Fibroblast of skin of back (primary cell): ENCODE measurements at places on chromosomes 11 and 22.

DNA sequence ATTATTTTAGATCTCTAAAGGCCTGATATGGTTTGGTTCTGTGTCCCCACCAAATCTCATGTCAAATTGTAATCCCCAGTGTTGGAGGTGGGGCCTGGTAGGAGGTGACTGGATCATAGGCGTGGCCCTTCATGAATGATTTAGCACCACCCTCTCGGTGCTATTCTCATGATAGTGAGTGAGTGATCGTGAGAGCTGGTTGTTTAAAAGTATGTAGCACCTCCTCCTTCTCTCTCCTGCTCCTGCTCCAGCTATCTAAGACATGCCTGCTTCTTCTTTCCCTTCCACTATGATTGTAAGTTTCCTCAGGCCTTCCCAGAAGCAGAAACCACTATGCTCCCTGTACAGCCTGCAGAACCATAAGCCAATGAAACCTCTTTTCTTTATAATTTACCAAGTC, 114.1 kb downstream of the SERGEF start:
- no peak for DNase-seq

- DNase-seq, result no peak
Measured at GRCh38 chr22:20545681-20546521, 38.5 kb downstream of the MED15 start.

DNA sequence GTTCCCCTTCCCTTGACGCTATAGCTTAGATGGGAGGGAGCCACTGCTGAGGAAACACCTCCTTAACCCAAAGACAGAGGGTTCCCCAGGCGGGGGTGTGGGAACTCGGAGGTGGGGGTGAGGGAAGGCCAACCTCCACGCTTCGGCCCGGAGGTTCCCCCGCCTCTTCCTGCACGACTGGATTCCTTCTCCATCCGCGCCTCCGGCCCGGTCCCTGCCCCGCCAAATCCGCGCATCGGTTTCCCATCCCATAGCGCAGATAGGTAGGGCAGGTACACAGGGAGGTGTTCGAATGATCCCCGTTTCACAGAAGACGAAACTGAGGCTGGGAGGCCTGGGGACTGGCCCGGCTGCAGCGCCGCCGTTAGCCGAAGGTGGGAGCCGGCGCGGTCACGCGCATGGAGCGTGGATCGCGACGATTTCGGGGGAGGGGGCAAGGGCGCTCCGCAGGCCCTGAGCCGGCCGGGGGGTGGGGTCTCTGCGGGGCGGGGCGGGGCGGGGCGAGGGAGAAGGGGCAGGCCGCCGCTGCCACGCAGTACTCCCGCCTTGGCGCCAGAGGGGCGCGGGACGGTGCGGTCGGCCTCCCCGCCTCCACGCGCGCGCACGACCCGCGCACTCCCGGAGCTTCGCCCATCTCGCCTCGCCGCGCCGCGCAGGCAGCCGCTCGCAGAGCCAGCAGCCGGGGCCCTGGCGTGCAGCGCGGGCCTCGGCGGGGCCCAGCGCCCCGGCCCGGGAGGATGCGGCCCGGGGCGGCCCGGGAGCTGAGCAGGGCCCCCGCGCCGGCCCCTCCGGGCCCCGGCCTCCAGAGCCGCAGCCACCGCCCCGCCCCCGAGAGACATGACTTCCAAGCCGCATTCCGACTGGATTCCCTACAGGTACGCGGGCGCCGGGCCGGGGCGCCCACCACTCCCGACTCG, at the start of gene TUB:
TUB (plus strand) TSS at position 538 of the 917 bp plus-strand sequence; CDS start at position 838, 300 bp downstream.
- DNase-seq, result peak; percentile 35

- DNase-seq, result no peak
Measured at GRCh38 chr11:83948200-83948599, 662.0 kb upstream of the CCDC90B start.

DNA sequence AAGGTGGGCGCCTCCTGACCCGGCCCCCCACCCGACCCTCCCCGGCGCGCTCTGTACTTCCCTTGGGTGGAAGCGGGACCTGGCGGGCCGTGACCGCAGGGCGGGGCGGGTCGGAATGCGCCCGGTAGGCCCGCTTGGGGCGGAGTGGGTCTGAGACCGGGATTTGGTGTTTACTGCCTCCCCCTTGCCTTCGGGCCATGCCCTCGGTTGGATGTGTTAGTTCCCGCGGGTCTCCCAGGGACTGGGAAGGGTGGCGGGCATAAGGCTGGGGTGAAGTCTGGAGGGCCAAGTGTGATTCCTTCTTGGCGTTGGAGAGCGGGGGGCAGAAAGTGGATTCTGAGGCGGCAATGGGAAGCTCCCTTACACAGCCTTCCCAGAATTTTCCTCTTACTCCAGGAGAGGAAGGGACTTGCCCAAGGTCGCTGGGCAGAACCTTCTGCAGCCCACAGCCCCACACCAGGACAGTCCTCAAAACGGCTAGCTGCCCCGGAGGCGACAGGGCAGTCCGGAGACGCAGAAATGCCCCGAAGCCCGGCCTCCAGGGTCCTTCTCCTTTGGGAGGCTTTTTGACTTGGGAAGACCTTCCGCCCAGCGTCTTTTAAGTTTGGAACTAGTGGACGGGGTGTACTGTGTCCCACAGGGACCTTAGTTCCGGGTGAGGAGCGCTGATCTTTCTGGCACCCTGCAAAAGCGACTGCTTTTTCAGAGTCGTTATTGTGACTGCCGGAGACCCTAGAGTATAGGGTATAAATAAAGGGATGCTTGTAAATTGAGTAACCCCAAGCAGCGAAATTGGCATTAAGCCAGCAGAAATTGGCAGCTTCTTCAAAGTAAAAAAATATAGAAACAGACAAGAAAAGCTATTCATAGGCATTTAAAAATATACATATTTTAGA, 647 bp downstream of the SWAP70 start:
- DNase-seq, result peak; percentile 58

GRCh38 chr22:43883012-43883661, 8.7 kb downstream of the PNPLA5 start:
- peak; percentile 72 for DNase-seq

DNA sequence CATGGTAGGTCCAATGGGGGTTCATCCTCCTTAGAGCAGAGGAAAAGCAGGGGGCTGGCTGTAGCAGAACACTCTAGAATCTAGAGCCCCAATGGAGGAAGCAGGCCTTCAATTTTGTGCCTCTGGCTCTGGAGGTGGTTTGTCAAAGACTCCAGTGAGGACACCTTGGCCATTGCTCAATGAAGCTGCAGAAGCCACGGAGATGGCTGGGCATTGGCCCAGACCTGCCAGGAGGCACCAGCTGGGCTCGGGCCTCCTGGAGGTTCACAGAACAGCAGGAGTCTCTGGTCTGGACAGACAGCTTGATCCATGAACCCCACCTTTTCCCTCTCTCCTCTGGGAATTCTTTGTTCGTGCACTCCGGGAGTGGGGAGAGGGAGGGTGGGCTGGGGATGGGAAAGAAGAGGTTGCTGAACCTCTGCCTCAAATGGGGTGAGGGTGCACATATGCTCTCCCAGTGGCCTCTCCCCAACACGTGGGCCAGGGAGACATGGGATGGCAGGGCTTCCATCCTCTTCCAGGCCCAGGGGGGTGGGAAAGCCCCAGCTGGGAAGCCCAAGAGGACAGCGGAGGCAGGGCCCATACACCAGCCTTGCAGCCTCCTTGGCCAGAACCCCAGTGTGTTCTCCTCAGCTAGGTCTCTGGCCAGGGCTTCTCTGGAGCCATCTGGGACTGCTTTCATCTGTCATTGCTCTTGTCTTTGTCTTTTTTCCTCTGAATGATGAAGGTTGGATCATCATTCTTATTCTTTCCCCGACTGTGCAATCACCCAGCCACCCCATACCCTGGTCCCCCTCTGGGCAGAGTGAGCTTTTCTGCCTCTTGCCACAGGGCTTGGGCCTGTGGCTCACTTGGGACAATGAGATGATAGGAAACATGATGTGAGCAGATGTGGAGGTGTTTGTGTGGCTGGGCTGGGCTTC, 1019.4 kb downstream of the BRD1 start:
- no peak for DNase-seq

DNA sequence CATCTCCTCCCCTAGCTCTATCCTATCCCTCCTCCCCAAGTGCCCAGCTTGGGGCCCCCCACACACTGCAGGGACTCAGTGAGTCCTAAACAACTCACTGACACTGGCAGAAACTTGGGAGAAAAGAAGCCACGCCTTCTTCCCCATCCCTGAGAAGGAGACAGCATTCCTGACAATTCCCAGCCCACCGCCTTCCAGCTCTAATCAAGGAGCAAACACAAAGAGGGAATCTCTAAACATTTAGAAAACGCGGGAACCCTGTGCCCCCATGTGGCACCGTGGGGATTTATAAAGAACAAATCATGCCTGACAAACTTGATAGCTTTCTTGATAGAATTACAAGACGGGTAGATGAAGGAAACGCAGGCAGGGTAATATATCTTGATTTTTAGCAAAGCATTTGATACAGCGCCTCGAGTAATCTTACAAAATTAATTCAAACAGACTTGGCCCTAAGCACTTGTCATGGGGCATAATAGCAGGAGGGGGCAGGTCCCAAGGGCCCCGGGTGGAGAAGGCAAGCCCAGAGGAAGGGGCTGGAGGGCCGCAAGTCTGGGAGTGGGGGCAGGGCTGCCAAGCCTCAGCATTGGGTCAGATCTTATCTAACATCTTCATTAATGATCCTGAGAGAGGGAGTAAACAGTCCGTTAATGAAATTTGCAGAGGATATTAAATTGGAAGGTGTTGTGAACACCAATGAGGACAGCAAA, 4.5 kb downstream of the CHST1 start:
- no peak for DNase-seq

DNA sequence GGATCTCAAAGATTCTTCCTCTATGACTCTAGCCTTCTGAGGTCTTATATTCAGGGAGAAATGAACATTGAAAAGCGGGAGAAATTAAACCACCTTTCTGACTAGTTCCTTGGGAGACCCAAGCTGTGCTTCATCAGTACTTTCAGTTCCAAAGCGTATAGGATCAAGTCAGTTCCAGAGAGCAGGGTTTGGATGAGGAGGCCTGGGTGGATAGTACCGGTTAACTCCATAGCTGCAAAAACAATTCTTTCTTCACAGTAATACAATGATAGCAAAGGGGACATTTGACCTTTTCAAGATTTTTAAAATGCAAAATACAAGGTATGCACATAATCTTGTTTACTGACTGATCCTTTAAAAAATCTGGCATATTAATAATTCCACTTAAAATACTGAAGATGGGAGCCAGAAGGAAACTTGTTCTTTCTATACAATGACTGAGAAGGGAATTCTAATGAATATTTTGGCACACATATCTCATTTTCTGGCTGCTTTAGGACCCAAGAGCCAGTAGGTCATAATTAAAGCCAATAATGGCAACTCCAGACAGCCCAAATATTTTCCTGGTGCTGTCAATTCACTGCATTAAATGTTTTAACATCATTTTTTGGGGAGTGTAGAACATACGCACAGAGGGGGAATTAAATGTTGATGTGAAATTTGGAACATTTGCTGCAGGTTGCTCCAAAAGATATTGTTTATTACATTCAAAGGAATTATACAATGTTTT, 16.0 kb downstream of the ADM start:
- no peak for DNase-seq

DNA sequence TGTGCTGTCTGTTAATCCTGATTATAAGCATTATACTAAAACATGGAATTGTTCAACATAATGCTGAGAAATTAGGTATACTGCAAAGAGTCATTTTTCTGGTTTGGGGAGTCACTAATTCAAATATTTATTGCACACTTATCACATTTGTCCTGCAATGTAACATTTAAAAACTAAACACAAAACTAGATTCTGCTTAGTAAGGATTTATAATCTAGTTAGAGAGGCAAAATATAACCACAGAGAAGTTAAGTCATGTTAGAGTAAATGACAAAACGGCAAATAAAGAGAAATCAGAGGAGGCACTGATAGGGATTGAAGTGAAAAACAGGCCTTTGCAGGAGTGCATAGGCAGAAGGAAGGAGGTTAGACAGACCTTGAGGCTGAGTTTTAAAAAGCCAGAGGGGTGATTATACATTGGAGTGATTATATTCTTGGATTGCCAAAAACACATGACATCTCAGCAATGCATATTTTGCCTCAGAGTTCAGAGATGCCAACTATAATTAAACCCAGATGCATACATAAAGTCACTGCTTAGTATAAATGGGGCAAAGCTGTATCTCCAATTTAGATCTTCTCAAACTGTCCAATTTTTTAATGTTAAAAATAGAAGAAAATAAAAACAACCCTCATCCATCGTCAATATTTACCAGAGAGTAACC, 49.7 kb downstream of the CCDC34 start:
- DNase-seq, result peak; percentile 75

GRCh38 chr11:120078397-120078796, 59.5 kb downstream of the TRIM29 start:
- DNase-seq, result no peak
